Activated CD4-positive, alpha-beta T cell treated with anti-CD3 and anti-CD28 coated beads, Interleukin-2, amount 10 ng/mL, durations not matched to agents 7 days and 5 days (primary cell): ENCODE measurements at places on chromosomes 1 and 21. TPM values are rescaled to one million over a fixed set of nuclear protein-coding genes. Genes with fewer than 3 reads are reported as not detected.
A peak's percentile ranks its signal among the peaks of the same experiment; 100 is the strongest.

The ALG14 gene
- total RNA-seq: 3.4 TPM

The LRRC39 gene
- total RNA-seq: 0.72 TPM

The FHAD1 gene
- not detected for total RNA-seq

DNA sequence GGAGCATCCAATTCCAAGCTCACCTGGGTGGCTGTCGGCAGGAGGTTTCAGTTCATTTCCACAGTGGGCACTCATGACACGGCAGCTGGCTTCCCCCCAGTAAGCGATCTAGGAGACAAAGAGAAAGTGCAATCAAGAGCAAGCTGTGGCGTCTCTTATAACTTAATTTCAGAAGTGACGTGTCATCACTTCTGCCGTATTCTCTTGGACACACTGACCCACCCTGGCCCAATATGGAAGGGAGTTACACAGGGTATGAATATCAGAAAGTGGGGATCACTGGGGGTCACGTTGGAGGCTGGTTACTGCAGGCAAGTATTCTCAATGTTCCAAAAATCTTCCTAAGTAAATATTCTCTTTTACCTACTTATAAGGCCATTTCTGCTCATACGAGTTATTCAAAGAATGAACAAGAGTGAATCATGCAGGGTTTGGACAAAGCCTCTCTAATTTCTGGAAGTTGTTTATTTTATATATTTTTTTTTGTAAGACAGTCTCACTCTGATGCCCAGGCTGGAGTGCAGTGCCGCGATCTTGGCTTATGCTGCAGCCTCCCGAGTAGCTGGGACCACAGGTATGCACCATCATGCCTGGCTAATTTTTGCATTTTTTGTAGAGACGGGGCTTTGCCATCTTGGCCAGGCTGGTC, 46.5 kb upstream of the GREM2 start:
- DNase-seq: no peak
- H3K27me3 ChIP-seq: no peaks in the 10 kb centered on the region
- H3K4me3 ChIP-seq: no peak overlapping the region
- no peaks in the 10 kb centered on the region for H3K4me1 ChIP-seq
- no peak overlapping the region for H3K27ac ChIP-seq

- no peaks in the 10 kb centered on the region for H3K4me1 ChIP-seq
- H3K27ac ChIP-seq: no peak overlapping the region
- H3K27me3 ChIP-seq: peaks cover 2% of the 10 kb centered on the region
- no peak for DNase-seq
Measured at GRCh38 chr1:94115900-94116436, 5.0 kb downstream of the ABCA4 start.

GRCh38 chr1:228084325-228084724, 1.8 kb downstream of the ARF1 start:
- H3K27me3 ChIP-seq: no peaks in the 10 kb centered on the region
- H3K27ac ChIP-seq: peak overlapping the region; percentile 95
- peak overlapping the region; percentile 92 for H3K4me3 ChIP-seq
- H3K4me1 ChIP-seq: peaks cover 65% of the 10 kb centered on the region
- peaks cover 51% of the 10 kb centered on the region for H3K36me3 ChIP-seq
- no peak for DNase-seq

DNA sequence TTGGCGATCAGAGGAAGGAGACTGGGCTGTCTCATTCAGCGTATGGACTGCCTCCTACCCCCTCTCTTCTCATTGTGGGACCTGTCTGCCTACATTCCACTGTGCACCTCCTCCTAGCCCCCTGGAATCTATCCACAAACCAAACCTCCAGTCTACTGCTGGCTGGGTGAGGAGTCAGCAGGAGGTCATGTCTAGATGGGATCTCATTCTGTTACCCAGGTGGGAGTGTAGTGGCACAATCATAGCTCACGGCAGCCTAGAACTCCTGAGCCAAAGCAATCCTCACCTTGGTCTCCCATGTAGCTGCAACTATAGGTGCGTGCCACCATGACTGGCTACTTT, 18.0 kb upstream of the TTC22 start:
- no peaks in the 10 kb centered on the region for H3K36me3 ChIP-seq
- no peak overlapping the region for H3K27ac ChIP-seq
- H3K27me3 ChIP-seq: peaks cover 5% of the 10 kb centered on the region
- H3K4me1 ChIP-seq: peaks cover 6% of the 10 kb centered on the region
- DNase-seq: no peak

DNA sequence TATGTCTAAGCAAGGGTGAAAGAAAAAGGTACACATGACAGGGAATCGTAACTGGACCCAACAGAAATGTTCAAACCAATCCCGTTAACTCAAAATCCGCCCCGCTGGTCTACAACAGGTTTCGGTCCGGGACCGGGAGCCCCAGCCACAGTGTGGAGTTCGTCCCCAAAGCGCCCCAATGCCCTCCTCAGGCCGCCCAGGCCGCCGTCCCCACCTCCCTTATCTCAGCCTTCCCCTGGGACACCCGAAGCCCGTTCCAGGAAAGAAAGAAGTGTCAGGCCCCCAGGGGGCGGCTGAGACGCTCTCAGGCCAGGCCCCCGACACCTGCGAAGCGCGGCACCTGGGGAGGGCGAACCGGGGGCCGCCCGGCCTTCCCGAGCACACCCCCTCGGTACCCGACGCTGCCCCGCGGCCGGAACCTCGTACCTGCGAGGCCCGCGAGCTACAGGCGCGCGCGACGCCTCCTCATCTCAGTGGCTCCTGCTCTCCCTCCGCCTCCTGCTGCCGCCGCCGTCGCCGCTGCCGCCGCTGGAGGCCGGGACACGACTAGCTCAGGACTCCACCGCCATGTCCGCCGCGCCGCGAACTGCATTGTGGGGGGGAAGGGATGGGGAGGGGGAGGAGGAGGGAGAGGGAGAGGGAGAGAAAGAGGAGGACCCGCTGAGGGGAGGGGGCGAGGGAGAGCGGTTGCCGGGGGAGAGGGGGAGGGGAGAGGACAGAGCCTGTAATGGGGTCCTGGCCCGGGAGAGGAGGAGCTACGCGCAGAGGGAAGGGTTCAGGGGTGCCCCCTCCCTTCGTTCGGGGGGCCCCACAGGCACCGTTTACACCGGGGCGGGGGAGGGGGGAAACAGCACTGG, at the start of gene TUT4:
Gene TUT4, minus strand, starts transcription at position 588 of the 857 bp plus-strand sequence. CDS start 26,812 bp downstream, outside the sequence.
- peak; percentile 80 for DNase-seq
- H3K27ac ChIP-seq: peak within 1 kb of the TSS; percentile 82
- peak within 1 kb of the TSS; percentile 64 for H3K4me3 ChIP-seq
- H3K27me3 ChIP-seq: no peaks in the 10 kb centered on the region
- peaks cover 8% of the 10 kb centered on the region for H3K36me3 ChIP-seq

GRCh38 chr21:42615924-42616323, 37.5 kb upstream of the PDE9A start:
- peaks cover 18% of the 10 kb centered on the region for H3K27me3 ChIP-seq
- peaks cover 3% of the 10 kb centered on the region for H3K36me3 ChIP-seq
- H3K4me1 ChIP-seq: peaks cover 2% of the 10 kb centered on the region
- no peak overlapping the region for H3K4me3 ChIP-seq
- H3K27ac ChIP-seq: no peak overlapping the region

DNA sequence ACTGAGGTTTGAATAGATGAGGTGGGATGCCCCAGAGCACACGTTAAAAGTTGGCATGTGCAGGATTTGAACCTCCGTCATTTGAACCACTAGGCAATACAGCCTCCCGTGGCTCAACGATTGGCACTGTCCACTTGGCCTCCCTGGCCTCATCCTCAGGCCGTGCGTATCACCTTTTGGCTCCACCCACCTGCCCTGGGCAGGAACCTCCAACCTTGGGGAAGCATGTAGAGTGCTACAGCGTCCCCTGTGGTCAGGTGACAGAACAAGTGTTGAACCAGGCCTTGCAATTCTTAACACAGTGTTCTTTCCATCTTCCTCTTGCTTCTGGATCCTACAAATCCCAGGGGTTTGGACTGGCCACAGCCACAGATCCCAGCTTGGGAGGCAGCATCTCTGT, 112.6 kb downstream of the PAX7 start:
- H3K27ac ChIP-seq: no peak overlapping the region
- DNase-seq: no peak
- no peak overlapping the region for H3K4me3 ChIP-seq
- peaks cover under 1% of the 10 kb centered on the region for H3K27me3 ChIP-seq

DNA sequence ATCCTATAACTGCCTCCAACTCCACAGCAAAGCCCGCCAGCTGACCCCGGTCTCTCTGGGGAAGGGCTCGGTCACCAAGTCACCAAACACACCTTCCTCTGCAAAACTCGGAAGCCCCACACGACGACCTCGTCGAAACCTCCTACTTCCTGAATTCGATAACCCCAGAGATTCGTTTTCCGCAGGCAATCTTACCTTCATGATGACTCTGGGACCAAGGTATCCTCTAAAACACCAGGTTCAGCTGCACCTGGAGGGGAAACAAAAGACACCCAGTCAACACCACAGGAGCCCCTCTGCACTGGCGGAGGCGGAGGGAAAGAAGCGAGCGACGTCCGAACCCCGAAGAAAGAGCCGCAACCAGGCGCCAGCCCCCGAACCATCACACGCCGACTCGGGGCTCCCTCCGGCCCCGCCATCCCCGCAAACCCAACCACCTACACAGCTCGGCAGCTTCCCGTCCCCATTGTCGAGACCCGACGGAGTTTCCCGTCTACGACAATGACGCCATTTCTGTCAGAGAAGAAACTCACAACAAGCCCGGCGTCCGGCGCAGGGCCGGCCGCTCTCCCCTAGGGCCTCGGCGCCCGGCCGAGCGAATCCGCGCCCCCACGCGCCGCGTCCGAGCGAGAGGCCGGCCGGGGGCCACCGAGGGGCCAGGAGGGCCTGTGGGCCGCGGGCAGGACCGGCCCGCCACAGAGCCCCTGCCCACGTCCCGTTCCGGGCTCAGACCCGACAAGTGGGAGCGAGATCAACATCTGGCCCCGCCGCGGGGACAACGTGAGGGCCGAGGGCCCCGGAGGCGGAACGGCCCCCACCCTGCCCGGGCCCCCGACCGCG, 1.0 kb downstream of the ARID4B start:
- peak overlapping the region; percentile 93 for H3K27ac ChIP-seq
- peaks cover 32% of the 10 kb centered on the region for H3K4me1 ChIP-seq
- H3K36me3 ChIP-seq: peaks cover 36% of the 10 kb centered on the region

- DNase-seq: peak; percentile 89
- H3K27ac ChIP-seq: peak overlapping the region; percentile 93
- H3K4me3 ChIP-seq: peak overlapping the region; percentile 58
- peaks cover 6% of the 10 kb centered on the region for H3K36me3 ChIP-seq
- H3K27me3 ChIP-seq: peaks cover 7% of the 10 kb centered on the region
Measured at GRCh38 chr1:225896937-225897549, 8.1 kb upstream of the LEFTY1 start.

DNA sequence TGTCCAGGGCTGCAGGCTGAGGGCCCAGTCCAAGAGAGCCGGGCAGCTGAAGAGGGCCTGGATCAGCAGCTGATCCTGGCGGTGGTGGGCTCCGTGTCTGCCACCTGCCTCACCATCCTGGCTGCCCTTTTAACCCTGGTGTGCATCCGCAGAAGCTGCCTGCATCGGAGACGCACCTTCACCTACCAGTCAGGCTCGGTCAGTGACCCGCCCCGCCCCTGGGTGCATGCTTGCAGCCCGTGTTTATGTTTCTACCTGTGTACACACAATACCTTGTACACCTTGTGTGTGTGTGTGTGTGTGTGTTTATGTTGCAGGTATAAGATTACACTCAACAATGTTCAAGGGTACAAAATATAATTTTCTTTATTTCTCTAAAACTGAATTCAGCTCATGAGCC, 13.0 kb downstream of the TIE1 start:
- no peak overlapping the region for H3K27ac ChIP-seq
- H3K4me3 ChIP-seq: no peak overlapping the region
- H3K36me3 ChIP-seq: no peaks in the 10 kb centered on the region
- no peaks in the 10 kb centered on the region for H3K27me3 ChIP-seq
- H3K4me1 ChIP-seq: no peaks in the 10 kb centered on the region
- no peak for DNase-seq

GRCh38 chr1:236247286-236247685, 34.5 kb downstream of the ERO1B start:
- no peak overlapping the region for H3K4me3 ChIP-seq
- DNase-seq: no peak
- H3K36me3 ChIP-seq: no peaks in the 10 kb centered on the region
- no peaks in the 10 kb centered on the region for H3K4me1 ChIP-seq
